ENCODE measurements at places on chromosomes 6 and 20. TPM values are rescaled to one million over a fixed set of nuclear protein-coding genes. Genes with fewer than 3 reads are reported as not detected.

GRCh38 chr6:135710042-135710441 is 141.5 kb upstream of the PDE7B start:
- DNase-seq: no peak

GRCh38 chr6:39755231-39755630 is 30.0 kb upstream of the KIF6 start:
- no peak for DNase-seq

GRCh38 chr6:162074641-162075275 is 652.8 kb downstream of the PRKN start:
- DNase-seq: no peak

- no peak for DNase-seq
These were observed 610 bp downstream of the CASP8AP2 start for GRCh38 chr6:89830170-89830809.

DNA sequence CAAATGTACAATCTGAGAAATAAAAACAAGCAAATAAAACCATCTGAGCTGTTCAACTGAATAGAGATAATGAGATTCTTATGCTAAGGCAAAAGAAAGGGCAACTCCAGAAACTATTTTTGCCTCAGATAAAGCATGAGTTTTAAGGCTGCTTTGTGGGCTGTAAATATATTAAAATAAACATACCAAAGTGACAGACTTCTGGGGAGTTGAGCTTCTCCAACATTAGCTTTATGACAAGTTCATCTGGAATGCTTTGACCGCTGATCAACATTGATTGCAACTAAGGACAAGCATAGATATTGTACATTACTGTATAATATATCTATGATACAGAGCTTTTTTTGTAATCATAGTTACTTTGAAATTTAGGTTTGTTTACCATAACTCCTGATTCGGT is 19.3 kb downstream of the AK9 start:
- DNase-seq: no peak

DNA sequence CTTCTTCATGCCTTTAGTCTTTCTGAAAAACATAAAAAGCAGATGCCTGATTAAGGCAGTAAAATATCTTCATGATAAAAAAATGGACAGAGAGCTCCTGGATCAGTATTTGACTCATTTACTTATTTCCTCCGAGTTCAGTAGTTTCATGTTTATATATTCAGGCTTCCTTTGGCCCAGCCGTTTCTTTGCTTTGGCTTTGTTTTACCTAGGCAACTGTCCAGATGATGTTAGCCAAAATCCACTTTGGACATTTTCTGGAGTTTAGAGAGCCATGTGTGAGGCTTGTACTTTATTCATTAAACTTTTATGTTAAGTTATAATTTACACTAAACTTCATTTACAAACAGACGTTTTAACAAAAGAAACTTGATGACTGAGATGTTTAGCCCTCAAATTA is 307.1 kb upstream of the RSPO3 start:
- DNase-seq: no peak

DNA sequence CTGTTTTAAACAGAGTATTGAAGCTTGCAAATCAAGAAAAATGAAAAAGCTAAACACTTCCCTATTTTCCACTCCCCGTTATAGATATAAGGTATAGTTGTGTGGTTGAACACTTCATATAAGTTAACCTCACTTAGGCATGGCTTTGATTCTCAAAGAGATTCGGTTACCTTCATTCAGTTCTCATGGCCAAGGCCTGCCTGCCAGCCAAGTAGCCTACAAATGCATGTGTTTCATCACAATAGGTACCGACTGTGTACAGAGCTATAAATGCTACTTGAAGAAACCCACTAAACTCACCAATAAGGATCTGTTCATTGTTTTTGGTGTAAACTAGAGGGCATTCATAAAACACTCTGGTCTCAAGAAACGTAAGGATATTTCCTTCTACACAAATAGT is 27.8 kb downstream of the PM20D2 start:
- no peak for DNase-seq

COX4I2 gene
- total RNA-seq: not detected

TCF21 gene
- total RNA-seq: not detected

DEFB132 gene
- total RNA-seq: not detected
